ENCODE measurements at places on chromosomes 7 and 10.

- no peak for DNase-seq
These were observed 80.7 kb downstream of the ITGB8 start for GRCh38 chr7:20411372-20411771.

DNA sequence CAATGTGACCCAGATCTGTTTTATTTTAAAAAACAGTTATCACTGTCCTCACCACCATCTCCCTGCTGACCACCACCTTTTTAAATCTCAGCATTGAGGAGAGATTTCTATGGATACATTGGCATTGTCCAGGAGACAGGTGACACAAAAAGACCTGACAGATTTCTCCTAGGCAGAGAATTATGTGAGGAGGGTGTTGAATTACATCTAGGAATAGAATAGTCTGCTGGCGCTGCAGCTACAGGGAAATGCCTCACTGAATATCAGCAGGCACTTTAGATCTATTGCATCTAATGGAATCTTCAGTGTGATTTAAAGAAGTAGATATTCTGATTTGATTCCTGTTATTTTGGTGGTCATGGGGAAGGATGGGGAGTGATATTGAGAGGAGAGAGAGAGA lies 593.5 kb downstream of the NRG3 start:
- no peak for DNase-seq

DNA sequence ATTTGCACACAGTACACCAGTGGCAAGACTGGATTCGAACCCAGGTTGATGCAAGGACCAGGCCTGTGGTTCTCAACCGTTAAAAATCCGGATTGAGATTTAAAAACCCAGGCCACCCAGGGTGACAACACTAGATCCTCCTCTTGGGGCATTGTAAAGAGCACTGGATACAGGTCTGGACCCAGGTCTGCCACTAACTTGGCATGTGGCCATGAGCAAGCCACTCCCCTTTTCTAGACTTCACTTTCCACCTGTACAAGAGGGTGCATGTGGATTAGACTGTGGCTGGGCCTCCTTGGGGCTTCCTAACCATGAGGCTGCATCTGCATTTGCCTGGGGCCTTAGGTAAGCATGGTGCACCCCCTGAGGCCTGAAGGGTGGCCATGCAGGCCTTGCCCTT lies 21.7 kb upstream of the SLC29A3 start:
- DNase-seq, result no peak

DNA sequence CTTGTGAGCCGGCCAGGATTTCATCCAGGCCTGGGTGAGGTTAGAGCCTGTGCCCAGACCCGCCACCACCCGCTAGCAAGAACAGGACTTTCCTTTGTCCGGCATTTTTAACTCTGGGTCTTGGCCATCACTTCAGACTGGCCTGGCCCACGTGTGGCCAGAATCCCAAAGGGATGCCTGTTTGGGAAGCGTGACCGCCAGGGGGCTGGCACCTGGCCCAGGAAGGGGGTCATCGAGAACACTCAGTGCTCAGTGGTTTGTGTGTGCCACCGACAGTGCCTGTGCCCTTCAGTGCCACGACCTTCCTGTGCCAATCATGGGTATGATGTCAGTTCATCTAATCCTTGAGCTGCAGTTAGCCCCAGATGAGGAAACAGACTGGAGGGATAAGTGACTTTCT lies 85.0 kb downstream of the ZMIZ1 start:
- DNase-seq, result no peak
